ENCODE measurements at places on chromosomes 4 and X. TPM values are rescaled to one million over a fixed set of nuclear protein-coding genes. Genes with fewer than 3 reads are reported as not detected.

The PLP1 gene
- total RNA-seq, result not detected

The SUPT20HL1 gene
- total RNA-seq, result 0.11 TPM

The CXCL11 gene
- not detected for total RNA-seq

The UGT2B11 gene
- total RNA-seq, result not detected

The CLNK gene
- total RNA-seq, result 0.13 TPM

The MAGEB10 gene
- not detected for total RNA-seq

The ADH1A gene
- not detected for total RNA-seq

The MAGEA6 gene
- not detected for total RNA-seq

The SLC35A2 gene
- total RNA-seq, result 27.3 TPM

The TLR1 gene
- 0.42 TPM for total RNA-seq

The TCP11X2 gene
- not detected for total RNA-seq

The UNC5C gene
- not detected for total RNA-seq

The OPRPN gene
- total RNA-seq, result not detected
